ENCODE measurements at places on chromosomes 5 and 9.

DNA sequence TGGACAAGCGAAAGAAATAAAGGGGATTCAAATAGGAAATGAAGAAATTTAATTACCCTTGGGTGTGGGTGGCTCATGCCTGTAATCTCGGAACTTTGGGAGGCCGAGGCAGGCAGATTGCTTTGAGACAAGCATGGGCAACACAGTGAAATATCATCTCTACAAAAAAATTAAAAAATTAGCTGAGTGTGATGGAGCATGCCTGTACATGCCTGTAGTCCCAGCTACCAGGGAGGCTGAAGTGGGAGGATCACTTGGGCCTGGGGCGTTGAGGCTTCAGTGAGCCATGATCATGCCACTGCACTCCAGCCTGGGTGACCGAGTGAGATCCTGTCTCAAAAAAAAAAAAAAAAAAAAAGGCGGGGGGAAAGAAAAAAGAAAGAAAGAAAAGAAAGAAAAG, 4.0 kb upstream of the RCL1 start:
- no peak for DNase-seq

DNA sequence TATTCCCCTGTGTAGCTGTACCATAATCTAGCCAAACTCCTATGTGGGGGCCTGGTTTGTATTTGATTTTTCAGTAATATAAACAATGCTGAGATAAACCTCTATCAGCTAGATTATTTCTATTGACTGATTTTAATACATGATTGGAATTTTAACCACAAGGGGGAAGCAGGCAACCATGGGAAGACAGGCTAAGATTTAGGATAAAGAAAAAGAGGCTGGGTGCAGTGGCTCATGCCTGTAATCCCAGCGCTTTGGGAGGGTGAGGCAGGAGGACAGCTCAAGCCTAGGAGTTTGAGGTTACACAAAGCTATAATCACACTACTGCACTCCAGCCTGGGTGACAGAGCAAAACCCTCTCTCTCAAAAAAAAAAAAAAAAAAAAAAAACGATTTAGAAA, 18.1 kb upstream of the GPX3 start:
- no peak for DNase-seq

DNA sequence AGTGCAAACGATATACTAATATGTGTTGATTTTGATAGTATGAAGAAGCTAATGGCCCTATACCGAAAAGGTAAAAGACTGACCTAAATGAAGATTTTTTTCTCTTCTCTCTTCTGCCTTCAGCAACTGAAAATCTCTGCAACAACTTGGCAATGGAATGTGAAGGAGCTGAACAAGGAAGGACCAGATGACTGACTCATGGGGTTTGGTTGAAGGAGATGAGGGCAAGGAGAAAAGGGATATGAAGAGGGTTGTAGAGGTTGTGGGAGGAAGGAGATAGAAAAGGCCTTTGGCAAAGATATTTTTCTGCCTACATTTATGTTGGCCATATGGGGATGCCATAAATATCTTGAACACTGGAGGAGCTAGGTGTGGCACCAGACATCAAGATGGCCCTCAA, 129.7 kb upstream of the CHD1 start:
- DNase-seq: no peak

- no peak for DNase-seq
Measured at GRCh38 chr5:80755626-80756025, 100.8 kb upstream of the DHFR start.

DNA sequence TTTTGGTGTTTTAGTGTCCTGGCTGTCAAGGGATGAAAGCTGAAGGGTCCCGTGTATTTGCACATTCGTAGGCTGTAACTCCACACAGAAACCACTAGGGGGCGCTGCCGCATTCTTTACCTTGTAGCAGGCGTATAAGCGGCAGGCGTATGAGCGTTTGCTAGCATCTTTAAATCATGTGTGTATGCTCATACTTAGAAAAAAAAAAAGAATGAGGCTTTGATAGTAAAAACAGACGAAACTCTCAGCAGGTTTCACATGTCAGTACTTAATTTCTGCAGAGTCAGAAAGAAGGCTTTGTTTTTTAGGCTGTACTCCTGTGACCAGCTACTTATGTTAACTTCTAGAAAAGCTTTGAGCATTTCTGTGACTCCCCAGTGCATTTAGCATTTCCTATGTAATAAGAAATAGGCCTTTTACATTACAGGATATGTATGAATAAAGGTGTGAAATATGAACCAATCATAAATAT, 218.8 kb upstream of the ADAMTSL1 start:
- DNase-seq: peak; percentile 48

DNA sequence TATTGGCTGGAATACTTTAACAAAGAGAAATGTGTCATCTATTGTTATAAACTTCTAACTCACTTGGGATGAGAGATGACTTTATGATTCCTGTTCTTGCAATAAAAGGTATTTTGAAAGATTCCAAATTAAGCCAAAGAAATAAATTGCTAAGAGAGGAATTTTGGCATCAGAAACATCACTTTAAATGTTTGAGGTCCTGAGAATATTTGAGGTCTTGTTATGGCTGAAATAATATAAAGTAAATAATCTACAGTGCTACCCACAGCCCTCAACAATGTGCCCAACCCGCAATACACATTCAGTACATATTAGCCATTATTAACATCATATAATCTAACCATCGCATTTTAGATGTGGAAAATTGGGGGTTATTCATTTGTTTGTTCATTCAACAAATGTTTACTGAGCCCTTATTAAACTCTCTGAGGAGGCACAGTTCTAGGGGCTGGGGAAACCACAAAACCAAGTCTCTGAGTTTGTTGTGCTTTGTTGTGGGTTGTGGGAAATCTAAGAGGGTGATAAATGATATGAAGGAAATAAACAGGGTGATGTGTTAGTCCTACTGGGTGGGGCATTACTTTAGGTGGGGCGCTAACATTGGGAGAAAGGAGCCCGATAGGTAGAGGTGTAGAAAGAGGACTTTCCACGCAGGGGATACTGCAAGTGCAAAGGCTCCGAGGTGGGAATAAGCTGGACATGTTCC, 135.2 kb upstream of the CLINT1 start:
- DNase-seq: no peak

GRCh38 chr5:13553896-13554295, 390.6 kb downstream of the DNAH5 start:
- no peak for DNase-seq

GRCh38 chr9:79829566-79830302, 258.0 kb downstream of the TLE4 start:
- DNase-seq: peak; percentile 23

DNA sequence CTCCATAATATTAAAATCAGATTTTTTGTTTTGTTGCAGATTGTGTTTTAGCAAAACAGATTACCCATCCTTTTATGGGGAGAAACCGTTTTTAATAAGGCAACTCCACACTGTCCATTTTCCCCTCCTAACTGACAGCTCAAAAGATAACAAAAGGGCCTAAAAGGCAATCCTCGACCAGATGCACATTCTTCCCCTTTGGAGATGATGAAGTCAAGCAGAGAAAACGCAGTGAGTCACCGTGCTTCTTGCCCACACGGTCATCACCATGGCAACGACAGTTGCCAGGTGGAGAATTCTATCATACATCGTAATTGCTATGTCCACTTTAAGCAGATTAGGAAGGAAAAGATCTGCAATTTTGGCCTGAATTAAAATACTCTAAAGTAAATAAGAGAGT, 96.4 kb downstream of the DIRAS2 start:
- no peak for DNase-seq

DNA sequence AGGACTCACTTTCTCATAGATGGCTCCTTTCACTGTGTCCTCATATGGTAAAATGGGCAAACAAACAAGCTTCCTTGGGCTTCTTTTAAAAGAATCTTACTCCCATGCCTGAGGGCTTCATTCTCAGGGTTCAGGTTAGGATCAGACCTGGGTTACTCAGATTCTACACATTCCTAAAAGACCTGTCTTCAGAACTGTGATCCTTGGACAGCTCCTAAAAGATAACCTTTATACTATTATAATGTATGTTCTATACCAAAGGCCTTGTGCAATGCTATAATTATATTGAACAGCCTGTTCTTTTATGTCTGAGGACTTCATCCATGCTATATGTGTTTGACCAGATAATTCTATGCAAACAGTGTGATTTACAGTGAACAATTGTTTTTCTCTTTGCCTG, 264.4 kb upstream of the CDH10 start:
- no peak for DNase-seq

- no peak for DNase-seq
Measured at GRCh38 chr5:150309101-150309885, 6.6 kb upstream of the ARSI start.

DNA sequence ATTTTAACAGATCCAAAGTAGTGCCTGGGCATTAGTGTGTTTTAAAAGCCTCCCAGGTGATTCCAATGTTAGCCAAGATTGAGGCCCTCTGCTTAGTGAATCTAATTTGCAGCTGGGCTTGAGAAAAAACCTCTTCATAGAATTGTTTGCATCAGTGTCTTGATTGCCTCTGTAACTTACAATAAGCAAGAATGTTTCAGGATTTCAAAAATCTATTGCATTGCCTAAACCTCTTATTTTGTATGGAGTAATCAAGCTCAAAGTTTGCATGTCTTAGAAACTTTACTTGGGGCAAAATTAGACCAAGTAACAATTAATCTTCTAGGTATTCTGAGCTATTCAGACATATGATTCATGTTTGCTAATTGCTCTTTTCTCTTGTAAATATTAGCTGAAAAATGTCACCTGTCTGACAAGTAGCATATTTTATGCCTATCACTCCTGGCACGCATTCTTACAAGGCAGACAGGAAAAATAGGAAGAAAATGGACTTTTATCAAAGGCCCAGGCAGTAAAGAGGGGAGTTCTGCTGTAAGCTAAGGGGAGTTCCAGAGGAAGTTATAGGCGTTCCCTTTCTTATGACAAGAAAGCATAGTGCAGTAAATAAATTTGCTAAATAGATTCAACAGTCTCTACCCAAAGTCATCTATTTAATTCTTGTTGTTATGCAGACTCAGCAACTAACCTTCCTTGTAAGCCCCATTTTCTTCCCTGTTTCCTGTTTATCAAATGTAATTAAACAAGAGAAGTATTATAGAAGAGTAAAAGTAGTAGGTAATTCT, 21.0 kb downstream of the PDCD1LG2 start:
- no peak for DNase-seq

GRCh38 chr9:136902259-136902821, 16.0 kb downstream of the TRAF2 start:
- DNase-seq: no peak

GRCh38 chr9:135802876-135803419, 101.0 kb downstream of the KCNT1 start:
- DNase-seq: no peak

DNA sequence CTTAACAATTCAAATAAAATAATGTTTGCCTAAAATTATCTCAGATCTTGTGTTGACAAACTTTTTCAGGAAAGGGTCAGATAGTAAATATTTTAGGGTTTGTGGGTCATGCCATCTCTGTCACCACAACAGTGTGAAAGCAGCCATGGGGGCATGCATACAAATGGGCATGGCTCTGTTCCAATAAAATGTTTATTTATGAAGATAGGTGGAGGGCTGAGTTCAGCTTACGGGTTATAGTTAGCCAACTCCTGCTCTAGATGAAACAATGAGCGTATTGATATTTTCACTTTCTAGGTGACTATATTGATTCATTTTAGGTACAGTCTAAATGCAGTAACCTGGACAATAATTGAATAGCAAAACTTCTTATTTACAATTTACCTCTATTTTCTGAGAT, 533.8 kb upstream of the CLINT1 start:
- DNase-seq: no peak

DNA sequence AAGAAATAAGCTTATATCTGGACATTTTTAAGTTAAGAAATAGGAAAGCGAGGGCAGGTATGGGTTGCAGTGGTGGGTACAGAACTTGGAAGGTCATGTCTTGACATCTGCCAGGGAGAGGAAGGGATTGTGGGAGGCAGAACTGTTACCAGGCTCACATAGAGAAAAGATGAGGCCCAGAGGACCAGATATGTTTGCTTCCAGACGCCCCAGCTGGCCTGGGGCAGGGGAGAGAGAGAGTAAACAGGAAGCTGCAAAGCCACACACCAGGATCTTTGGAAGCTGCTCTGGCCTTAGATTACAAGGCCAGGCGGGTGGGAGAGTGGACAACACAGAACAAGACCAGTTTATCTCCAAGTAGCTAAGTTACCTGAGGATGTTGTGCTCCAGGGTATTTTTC, 71.2 kb downstream of the MARCHF11 start:
- no peak for DNase-seq

DNA sequence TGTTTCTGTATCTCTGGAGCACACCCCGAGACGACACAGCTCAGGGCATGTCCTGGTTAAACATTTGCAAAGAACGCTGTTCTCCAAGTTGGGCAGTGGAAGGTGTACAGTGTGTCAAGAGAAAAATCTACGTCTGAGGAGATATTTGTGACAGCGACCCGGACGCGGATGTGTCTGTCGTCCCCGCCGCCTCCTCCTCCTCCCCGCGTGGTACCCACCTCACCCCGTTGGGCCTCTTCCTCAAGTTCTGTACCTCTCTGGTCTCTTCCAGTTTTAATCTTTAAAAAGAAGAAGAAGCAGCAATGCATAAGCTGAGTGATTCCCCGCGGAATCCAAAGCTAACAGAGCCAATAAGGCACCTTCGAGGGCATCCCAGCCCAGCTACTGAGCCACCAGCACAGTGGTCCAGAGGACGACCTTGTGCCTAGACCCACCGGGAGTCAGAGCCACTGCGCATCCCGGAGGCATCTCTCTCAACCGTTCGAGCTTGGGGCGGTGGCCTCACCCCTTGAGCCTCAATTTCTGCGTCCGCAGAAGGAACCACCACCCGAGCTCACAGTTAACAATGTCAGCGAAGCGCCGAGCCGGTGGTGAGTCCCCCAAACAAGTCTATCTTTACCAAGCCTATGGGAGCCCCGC, 467 bp downstream of the C9orf78 start:
- DNase-seq: peak; percentile 27

DNA sequence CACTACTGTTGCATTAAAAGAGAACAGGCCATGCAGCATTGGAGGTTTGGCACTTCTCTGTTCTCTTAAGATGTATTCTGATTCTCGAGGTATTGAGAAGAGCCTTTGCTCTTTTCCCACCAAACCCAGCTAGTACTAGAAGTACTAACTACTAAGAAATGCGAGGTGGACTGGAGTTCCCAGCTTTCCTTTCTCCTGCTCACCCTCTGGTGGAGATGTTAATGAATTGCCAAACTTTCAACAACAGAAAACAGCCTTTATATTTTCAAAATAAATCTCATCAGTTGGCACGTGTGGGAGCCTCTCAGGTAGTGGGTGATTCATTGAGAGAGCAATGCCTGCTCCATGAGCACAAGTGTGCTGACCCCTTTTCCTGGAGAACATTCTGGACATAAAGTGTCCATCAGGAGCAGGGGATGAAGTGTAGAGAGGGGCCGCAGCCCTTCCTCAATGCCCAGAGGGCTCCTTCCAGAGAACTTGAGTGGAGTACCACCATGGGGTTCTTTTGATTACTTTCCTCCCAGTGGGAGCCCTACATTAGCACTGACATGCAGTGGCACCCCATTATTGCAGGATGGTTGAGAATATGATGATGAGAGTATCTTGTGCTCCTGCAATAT, 45.7 kb downstream of the TMEM174 start:
- DNase-seq: no peak

DNA sequence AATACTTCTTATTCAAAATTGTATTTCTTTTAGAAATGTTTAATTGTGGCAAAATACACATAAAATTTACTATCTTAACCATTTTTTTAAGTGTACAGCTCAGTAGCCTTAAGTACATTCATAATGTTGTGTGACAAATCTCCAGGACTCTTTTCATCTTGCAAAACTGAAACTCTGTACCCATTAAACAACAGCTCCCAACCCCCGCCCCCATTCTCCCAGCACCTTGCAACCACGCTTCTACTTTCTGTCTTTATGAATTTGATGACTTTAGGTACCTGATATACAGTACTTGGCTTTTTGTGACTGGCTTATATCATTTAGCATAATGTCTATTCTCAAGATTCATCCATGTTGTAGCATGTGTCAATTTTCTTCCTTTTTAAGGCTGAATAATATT, 2.8 kb upstream of the IL5 start:
- no peak for DNase-seq

Measured in posterior cingulate gyrus (tissue), 11 donors.